SK-N-SH treated with all-trans-retinoic acid at 6 μM for 48 hours (cell line): ENCODE measurements at places on chromosomes 5 and 9.

DNA sequence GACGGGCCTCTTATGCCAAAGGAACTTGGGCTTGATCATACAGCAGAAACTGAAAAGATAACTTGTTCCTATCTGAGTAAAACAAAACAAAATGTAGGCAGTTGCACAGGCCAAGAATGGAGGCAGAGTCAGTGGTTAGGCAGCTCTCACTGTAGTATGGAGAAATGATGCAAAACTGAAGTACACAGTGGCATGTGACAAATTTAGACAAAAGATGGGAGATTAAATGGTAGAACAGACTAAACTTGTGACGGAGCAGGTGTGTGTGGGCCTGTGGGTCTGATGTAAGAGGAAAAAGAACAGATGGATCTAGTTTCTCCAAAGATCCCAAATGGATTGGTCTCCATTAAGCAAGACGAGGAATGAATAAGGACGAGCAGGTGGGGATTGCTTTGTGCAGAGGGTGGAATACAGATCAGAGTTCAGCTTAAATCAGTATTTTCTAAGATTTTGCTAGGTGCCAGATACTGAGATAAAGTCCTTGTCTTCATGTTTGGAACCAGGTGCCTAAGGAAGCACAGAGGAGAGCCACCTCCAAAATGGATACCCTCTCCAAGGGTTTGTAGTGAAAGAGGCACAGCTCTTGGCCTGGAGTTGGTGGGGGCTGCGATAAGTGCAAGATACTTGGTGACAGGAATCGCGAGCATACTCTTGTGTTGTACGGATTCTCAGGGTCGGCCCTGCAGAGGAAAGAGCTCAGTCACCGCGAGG, 722 bp upstream of the DCP2 start:
- peak; percentile 22 for ATAC-seq

DNA sequence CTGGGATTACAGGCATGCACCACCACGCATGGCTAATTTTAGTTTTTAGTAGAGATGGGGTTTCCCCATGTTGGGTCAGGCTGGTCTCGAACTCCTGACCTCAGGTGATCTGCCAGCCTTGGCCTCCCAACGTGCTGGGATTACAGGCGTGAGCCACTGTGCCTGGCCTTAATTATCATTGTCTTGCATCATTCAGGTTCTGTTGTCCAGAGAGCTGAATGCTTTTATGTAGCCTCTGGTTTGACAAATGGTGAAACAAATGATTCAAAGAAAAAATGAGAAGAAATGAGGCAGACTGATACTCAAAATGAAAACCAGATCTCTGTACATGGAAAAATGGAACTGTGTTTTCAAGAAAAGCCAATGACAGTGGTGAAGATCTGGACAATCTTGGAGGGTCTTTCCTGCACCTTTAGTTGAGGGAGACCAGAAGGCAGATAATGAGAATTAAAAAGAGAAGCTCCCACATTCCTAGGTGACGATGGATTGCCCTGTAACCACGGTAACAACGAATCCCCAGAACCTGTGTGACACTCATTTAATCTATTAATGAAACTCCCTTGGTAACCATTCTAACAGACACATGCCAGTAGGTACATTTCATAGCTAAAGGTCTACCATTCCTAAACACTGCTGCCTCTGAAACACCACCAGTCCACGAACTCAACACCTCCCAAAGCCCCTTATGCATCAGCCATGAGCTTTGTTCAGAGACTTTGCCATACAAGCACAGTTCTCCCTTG, 1.6 kb downstream of the TEX48 start:
- ATAC-seq, result no peak

GRCh38 chr5:72602696-72603685, 95.8 kb upstream of the ZNF366 start:
- no peak for ATAC-seq

DNA sequence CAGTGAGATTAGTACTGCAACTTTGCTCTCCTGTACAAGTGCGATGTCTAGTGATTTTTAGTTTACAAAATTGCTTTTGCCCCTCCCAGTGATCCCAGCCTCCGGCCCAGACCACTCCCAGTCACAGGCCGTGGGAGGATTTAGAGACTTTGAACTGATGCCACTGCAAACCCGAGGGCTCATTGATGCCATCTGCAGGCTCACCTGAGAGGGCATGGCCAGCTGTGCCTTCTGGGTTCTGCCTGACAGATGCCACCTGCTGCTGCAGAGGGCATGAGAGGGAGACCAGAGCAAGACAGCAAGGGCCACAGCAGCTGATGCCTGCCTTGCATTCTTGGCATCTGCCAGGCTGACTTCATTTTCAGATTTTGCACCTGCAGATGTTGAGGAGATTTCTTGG, 593.8 kb downstream of the CDK5RAP2 start:
- ATAC-seq, result no peak

DNA sequence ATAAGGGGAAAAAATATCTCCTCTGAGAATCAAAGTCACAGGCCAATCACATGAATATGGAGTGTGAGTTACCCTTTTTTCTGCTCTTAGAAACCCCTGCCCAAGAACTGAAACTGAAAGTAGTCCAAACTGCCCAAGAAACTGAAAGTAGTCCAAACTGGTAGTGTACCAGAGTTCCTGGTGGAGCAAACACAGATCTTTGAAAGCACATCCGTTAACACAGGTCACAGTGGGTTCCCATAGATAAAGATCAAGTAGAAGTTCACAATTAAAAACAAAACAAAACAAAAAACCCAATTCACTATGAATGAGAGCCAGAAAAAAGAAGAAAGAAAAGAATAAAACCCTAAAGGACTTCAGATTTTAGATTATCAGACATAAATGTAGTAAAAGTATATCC, 332.4 kb upstream of the EFNA5 start:
- peak; percentile 80 for ATAC-seq

DNA sequence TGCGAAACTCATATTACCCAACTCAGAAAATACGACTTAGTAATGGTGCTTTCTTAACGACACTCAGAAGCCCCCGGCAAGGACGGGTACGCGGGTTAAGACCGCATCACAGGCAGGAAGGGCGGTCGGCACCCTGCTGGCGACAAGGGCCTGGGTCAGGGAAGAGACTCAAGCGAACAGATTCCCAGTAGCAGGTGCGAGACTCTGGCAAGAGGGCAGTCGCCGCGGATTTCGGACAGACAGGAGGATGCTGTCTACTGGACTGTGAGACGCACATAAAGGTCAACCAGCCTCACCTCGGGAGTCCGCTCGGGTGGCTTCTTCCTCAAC, 398 bp downstream of the RAPGEF6 start:
- ATAC-seq, result peak; percentile 55

GRCh38 chr5:118883362-118883761, 105.0 kb downstream of the DTWD2 start:
- ATAC-seq, result no peak

- peak; percentile 98 for ATAC-seq
Measured at GRCh38 chr9:122991370-122991830, 42.1 kb upstream of the GPR21 start.

- ATAC-seq, result no peak
Measured at GRCh38 chr9:129987047-129987446, 55.9 kb downstream of the FNBP1 start.

DNA sequence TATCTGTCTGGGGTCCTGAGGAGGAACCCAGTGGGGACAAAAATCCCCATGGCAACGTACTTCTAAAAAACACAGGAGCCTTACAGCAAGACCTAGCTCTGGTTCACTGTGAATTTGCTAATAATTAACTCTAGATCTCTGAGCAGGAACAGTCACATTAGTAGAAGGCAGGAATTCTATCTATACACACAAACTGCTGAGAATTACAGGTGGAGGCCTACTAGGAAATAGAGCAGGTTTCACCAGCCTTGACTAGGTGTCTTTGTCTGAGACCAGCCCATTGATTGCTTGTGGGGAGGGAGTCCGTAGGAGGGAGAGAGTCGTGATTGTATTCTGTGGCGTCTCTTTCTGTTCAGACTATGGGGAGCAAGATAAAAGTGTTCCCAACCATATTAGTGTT, 44.8 kb downstream of the PRLR start:
- ATAC-seq, result no peak

DNA sequence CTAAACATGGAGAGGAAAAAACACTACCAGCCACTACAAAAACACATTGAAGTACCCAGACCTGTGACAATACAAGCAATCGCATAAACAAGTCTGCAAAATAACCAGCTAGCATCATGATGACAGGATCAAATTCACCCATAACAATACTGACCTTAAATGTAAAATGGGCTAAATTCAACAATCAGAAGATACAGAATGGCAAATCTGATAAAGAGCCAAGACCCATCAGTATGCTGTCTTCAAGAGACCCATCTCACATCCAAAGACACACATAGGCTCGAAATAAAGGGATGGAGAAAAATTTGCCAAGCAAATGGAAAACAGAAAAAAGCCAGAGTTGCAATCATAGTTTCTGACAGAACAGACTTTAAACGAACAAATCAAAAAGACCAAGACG, 294.4 kb downstream of the MEF2C start:
- ATAC-seq, result no peak

DNA sequence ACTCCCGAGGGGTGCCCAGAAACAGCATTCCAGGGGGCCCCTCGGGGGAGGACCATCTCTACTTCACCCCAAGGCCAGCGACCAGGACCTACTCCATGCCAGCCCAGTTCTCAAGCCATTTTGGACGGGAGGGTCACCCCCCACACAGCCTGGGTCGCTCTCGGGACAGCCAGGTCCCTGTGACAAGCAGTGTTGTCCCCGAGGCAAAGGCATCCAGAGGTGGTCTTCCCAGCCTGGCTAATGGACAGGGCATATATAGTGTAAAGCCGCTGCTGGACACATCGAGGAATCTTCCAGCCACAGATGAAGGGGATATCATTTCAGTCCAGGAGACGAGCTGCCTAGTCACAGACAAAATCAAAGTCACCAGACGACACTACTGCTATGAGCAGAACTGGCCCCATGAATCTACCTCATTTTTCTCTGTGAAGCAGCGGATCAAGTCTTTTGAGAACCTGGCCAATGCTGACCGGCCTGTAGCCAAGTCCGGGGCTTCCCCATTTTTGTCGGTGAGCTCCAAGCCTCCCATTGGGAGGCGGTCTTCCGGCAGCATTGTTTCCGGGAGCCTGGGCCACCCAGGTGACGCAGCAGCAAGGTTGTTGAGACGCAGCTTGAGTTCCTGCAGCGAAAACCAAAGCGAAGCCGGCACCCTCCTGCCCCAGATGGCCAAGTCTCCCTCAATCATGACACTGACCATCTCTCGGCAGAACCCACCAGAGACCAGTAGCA, 83.9 kb downstream of the GOLPH3 start:
- no peak for ATAC-seq

DNA sequence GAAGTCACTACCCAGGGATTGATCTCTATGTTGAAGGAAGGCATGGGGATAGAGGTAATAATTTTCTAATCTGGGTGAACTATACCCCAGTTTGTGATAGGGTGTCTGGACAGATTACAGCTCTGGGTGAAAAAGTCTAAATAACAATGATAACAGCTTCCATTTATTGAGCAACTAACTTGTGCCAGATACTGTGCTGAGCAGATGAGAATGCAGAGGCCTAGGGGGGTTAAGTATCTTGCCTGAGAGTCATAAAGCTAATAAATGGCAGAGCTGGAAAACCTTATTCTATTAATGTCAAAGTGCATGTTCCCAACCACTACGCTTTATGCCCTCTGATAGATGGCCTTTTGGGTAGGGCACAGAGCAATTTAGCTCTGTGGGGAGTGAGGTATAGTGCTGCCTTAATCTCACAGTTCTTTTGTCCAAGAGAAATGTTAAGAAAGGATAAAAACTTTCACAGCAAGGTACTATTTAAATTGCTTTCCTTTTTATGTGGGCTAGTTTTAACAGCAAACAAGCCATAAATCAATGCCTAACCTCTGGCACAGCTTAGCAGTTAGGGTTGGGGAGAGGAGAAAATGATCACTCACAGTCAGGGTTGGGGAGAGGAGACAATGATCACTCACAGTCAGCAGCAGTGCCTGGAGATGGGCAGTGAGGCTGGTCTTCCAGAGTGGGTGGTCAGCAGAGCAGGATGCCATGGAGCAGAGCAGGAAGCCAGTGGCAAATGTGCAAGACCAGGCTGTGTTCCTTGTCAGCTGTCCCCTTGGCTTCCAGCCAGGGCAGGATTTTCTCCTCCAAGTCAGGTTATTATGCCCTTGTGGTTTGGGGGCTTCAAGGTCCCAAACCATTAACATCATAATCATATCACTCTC, 187.0 kb downstream of the CARTPT start:
- ATAC-seq, result peak; percentile 53

- no peak for ATAC-seq
Measured at GRCh38 chr9:109447329-109448076, 50.6 kb downstream of the PTPN3 start.

DNA sequence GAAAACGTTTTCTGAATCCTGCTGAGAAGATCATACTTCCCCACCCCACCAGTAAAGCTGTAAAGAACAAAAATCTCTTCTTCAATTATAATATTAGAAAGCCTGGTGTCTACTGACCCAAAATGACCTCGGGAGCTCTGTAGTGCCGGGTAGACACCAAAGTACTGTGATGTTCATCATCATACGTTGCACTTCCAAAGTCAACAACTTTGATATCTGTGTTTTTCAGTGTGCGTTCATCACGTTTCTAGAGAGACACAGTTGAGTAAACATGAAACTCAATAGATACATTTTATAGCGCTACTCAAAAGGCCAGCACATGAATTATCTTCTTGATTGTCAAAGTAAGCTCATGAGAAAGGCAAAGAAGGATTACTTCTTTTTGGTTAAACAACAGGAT, 14.6 kb downstream of the CLK4 start:
- ATAC-seq, result no peak

DNA sequence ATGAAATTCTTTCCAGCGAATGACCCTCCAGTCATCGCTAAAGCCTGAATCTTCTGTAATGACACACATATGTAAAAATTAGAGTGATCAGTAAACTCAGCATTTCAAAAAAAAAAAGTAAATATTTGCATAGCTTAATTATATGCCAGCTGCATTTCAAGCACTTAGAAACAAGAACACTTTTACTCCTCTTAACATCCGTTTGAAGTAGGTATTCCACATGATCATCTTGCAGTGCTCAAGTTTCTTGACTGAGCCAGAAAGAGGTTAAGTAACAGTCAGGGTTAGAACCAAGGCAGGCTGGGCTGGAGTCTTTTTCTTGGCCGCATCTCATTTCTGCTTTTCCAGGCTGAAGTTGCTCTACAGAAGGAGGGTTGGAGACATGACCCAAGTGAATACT, 27.6 kb downstream of the EGFLAM start:
- ATAC-seq, result no peak

DNA sequence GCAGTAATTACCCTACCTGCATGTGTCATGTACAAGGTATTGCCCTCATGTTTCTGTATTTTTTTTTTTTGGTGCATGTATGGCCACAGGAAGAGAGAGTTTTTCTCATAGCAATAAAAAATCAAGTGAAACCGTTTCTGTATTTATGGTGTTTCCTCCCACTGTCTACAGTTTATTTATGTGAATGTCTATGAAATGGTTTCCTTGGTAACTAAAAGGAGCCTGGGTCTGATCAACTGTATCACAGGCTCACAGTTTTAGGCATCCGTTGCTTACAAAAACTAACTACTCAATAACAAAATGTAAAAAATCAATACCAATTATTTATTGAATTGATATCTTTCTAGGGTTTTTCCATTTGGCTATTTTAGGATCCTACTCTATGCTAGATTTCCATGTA, 464.4 kb downstream of the TAF11L14 start:
- ATAC-seq, result no peak

GRCh38 chr5:138752341-138752950, 779 bp upstream of the CTNNA1 start:
- no peak for ATAC-seq

- peak; percentile 3; the same call in 2 of the 3 replicates for ATAC-seq
Measured at GRCh38 chr9:134442085-134442474, 115.8 kb downstream of the RXRA start.
